Activated CD8-positive, alpha-beta memory T cell treated with anti-CD3 and anti-CD28 coated beads for 1 hour (primary cell): ENCODE measurements at places on chromosomes 2 and 18.

DNA sequence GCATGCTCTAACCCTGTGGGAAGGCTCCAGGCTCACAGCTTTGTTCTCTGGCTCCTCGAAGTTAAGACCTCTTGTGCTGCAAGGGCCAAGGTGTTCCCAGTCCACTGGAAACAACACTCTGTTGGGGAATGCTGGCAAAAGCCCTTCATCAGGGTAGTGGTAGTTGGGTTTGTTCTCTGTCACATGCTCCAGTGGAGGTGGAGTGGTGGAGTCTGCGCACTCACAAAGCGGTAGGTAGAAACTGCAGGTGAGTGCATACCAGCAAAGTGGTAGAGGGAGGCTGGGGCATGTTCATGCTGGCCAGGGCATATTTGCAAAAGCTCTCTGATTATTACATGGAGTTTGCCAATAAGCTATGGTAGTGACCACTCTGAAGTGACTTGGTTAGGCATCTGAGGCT lies 410.5 kb downstream of the CDH19 start:
- no peak for DNase-seq

GRCh38 chr18:75489493-75490190 lies 62.1 kb upstream of the SMIM21 start:
- DNase-seq = no peak

DNA sequence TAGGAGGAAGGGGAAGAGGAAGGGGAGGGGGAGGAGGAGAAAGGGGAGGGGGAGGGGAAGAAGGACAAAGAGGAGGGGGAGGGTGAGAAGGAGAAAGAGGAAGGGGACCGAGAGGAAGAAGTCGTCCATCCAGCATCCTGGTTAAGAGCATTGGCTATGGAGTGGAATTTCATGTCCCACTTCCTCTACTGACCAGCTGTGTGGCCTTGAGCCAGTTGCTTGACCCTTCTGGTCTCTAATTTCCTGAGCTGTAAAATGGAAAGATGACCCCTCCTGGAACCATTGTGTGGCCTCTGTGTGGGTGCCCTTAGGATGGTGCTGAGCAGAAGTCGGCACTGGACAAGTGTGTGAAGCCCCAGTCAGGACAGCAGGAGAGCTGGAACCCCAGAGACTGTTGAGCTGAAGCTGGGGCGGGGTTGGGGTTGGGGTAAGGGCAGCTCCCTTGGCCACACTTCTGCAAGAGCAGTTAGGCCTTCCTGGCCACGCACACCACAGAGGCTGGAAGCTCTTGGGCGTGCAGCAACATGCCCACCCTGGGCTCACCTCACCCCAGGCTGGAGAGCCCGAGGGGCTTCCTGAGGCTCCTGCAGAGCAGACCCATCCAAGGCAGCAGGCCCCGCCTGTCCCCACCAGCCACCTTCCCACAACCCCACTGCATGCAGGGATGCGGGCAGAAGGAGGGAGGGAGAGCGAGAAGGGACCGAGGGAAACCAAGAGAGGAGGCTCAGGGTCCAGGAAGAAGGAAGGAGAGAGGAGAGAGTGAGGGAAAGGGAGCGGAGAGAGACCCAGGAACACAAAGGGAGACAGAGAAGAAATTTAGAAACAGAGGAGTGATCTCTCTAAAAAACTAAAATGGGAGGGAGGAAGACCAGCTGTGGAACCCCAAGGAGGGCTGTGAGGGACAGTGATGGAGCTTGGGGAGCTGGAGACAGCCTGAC lies 16.2 kb downstream of the ADRA2B start:
- DNase-seq = no peak

DNA sequence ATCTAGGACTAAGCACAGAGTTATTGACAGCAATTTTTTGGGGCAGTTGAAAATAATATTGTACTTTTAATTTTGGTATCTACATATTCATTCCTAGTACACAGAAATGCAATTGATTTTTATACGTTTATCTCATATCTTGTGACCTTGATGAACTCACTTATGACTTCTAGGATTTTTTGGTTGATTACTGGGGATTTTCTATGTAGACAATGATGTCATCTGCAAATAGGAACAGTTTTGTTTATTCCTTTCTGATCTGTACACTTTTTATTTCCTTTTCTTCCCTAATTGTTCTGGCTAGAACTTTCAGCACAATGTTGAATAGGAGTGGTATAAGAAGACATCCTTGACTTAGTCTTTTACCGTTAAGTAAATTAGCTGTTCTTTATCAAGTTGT lies 143.5 kb upstream of the PGAP1 start:
- no peak for DNase-seq

GRCh38 chr2:241185961-241186360 lies 2.5 kb upstream of the ANO7 start:
- no peak for DNase-seq

DNA sequence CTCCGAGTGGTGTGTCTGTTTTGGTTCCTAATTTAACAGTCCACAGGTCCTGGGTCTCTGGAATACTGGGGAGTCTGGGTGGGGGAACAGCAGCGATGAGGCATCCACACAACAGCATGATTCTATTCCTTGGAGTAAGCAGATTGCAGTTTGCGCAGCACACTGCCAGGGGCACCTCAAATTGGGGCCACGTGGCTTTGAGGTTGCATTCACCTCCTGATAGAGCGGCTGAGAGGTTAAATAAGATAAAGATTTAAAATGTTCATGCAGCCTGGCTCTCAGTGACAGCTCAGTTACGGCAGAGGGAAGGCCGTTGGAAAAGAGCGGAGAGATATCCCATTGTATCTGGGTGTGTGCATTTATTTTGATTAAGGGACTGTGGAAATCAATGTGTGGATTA lies 202.3 kb downstream of the ASB1 start:
- no peak for DNase-seq

DNA sequence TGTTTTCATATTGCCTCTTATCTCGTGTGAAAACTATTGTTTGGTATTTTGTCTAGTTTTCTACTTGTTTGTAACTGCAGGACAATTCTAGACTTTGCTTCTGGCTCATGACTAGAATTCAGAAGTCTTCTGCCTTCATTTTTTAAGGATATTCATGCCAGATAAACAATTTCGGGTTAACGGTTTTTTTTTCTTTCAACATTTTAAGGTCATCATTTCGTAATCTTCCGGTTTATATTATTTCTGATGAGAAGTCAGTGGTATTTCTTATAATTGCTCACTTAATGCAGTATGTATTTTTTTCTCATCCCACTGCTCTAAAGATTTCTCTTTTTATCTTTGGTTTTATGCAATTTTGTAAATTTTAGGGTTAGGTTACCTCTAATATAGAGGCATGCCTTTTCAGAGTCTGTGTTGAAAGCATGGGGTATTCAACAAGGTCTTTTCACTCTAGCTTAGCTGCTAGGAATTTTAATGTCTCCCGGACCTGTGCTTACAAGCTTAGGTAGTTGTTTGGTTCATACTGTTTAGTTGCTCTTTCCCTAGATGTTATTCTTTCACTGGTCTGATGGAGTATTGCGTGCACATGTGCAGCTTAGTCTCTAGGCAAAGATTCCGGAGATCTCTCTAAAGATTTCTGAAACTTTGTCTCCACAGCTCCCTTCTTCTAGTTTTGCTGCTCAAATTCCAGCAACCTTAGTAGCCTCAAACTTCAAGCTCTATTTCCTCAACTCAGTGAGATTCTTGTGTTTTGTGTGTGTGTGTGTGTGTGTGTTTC lies 198.1 kb downstream of the MCFD2 start:
- no peak for DNase-seq

DNA sequence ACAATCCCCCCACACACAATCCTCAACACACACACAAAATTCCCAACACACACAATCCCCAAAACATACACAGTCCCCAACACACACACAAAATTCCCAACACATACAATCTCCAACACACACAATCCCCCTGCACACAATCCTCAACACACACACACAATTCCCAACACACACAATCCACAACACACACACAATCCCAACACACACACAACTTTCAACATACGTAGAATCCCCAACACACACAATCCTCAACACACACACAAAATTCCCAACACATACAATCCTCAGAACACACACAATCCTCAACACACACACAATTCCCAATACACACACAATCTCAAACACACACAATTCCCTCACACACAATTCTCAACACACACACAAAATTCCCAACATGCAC lies 2.6 kb upstream of the PDCD1 start:
- DNase-seq = no peak

DNA sequence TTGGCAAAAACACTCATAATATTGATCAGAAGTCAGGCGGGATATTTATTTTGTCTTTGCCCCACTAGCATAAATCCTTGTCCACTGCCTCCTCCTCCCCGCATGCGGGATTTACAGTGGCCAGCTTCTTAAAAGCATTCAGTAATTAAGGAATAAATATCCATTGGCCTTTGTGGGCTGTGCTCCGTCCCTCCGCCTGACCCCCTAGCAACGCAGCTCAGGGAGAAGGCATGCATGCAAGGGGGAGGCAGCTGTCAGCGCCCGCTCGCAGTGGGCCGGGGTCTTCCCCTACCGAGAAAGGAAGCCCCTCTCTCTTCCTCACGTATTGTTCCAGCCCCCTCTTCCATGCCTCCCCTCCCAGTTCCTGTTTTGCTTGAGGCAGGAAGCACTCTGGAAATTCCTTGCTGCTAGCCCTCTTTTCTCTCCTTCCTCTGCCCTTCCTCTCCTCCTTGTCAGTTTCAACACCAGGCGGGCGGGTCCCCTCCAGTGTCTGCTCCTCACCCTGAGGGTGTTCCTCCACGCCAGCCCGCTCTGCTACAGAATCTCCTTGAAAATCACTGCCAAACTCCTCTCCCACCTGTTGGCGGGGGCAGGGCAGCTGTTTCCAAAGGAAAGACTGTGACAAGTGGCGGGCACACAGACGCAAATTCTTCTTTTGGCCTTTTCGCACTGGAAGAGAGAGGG lies 60.1 kb downstream of the GBX2 start:
- DNase-seq = no peak

DNA sequence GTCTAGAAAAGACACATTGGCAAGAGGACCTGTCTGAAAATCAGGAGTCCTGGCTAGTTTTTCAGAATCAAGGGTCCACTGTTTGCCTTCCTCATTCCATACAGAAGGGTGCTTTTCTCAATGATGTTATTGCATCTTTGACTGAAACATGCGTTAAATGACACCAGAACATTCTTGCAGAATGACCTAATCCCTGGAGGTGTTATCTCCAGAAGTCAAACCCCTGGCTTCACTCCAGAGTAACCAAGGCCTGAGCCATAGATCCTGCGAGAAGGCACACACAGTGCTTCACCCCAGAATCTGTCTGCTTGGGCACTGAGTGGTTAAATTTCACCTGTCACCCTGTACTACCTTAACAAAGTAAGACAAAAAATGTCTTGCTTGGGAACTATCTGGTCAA lies 1055.2 kb upstream of the FANCL start:
- no peak for DNase-seq

DNA sequence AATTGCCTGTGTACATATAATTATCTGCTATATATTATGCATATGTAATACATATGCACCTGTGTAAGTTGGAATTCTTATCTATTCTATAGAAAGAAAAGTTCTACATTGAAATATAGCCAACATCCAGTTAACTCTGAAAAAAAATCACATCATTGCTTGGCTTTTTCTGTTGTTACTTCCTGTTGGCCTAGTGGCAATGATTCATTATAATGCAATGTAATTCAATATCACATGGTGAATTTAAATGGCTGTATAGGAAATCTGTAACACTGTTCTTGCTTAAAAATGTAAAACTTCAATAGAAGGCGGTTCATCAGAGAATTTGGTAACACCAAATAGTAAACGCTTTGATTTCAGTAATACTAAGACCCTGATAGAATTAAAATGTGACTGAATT lies 44.5 kb upstream of the MAP4K3 start:
- no peak for DNase-seq

DNA sequence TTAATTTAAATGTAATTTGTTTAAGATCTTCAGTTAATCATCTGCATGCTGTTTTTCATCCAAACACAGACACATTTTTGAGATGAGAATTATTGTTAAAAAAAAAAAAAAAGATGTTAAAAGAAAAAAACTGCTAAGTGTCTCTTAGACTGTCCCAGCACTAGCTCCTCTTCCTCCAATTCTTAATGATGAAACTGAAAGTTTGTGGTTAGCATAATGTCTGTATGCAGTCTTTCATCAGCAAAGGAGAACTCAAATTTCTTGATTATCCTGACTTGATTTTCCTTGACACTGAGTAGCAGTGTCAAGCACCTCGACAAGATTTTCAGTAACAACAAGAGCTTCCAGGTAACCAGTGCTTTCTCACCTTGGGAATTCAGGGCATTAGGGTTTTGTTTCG lies 274.4 kb downstream of the LRRTM1 start:
- no peak for DNase-seq

- no peak for DNase-seq
Measured at GRCh38 chr18:68969027-68969426, 171.1 kb downstream of the CCDC102B start.

DNA sequence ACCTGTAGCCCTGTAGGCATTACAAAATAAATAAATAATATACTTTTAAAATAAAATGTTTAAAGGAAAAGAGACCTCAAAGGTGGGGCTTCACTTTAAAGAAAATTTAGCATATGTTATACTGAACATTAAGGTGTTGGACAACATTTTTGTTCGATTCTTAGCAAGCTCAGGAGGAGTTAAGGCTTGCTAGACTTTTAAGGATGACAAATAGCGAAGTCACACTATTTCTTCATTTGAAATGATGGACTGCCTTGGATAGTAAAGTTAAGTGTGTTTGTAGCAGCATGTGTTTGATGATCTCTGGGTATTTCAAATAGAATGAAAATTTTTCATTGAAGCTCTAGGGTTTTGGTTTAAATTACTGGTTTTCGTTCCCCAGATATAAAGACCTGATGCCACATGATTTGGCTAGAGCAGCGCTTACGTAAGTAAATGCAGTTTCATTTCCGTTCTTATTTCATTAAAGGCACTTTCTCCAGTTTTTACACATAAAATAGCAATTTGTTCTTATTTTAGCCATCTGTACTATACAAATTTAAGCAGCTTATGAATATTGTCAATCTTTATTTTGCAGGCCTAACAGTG lies 24.9 kb downstream of the HADHB start:
- no peak for DNase-seq

GRCh38 chr18:37710726-37711125 lies 145.1 kb upstream of the CELF4 start:
- no peak for DNase-seq

GRCh38 chr2:154350911-154351310 lies 347.6 kb upstream of the KCNJ3 start:
- DNase-seq = no peak

DNA sequence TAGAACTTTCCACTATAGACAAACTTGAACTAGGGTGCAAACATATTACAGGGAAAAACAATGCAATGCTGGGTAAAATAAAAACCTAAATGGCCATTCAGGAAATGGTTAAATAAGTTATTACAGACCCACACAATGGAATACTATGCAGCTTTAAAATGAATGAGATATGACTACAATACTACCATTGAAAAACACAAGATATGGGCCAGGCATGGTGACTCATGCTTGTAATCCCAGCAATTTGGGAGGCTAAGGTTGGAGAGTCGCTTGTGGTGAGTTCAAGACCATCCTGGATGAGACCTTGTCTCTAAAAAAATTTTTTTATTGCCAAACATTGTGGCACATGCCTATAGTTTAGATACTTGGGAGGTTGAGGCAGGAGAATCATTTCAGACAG lies 6.8 kb downstream of the PECR start:
- no peak for DNase-seq

- no peak for DNase-seq
Measured at GRCh38 chr2:181318504-181319280, 138.5 kb upstream of the ITGA4 start.
